Activated CD4-positive, alpha-beta memory T cell treated with anti-CD3 and anti-CD28 coated beads, Interleukin-2, amount 10 ng/mL, durations not matched to agents 7 days and 5 days (primary cell): ENCODE measurements at places on chromosomes 4 and X. TPM values are rescaled to one million over a fixed set of nuclear protein-coding genes. Genes with fewer than 3 reads are reported as not detected.

Gene UGT2B15
- total RNA-seq = not detected

Gene SYN1
- 0.40 TPM for total RNA-seq

- no peak for DNase-seq
Observed at GRCh38 chrX:44975666-44976263, 102.8 kb downstream of the KDM6A start.

DNA sequence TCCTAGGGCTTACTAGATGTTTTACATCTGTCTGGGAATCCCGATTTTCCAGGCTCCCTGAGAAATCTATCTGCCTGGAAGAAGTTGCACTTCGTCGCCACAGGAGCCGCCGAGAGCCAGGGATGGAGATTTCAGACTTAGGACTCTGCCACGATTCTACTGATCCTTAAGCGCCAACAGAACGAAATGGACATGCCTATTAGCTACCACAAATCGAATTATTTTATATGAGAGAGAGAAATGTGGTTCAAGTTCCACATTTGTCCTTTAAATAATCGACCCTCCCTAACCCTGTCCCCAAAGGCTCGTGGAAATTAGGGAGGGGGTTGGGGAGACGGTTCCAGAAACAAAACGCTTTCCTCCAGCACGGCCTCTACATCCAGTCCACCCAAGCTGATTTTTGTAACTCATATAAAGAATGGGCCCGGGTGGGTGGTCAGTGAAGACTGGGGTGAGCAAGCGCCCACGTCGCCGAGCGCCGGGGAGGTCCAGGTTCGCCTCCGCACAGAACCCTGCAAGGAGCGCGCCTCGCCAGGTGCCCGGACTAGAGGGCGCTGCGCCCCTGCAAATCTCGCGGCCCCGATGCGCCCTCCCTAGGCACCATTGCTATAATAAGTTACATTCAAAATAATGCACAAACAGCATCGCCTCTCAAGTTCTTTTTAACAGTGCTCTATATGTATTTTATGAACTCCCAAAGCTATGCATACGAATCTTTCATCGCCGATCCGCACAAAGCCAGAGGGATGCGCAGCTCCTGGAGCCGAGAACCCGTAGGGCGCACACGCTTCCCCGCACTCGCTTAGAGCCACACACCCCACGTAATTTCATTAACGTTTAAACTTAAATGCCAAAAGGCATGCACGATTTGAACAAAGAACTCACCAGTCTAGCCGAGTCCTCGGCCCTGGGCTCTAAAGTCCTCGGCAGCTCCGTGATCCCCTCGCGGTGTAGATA is 2.1 kb upstream of the FAT1 start:
- no peak for DNase-seq

Gene FRMD7
- total RNA-seq = not detected

DNA sequence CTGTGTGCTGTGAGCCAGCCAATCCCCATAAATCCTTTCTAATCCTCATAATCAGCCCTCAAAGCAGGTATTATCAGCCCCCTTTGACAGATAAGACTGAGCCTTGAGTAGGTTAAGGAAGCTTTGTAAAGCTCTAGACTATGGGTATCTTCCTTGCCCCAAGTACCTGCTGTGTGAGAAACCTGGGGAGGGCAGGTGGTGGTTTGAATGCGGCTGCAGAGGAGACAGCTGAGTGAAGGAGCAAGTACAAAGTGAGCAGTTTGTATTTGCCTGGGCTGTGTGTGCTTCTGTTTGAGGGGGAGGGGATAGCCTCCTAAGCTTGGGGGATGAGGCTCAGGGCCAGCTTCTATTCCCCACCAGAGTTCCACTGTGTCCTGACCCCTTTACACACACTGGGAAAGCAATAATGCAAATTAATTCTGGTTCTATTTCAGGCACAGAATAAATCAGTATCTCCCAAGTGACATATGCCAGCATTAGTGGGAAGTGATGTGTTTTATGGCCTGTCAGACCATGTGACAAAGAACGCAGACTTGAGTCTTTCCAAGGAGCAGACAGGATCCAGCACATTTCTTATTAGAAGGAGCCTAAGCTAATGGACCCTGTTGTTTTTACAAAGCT is 63.5 kb downstream of the EVC start:
- no peak for DNase-seq

DNA sequence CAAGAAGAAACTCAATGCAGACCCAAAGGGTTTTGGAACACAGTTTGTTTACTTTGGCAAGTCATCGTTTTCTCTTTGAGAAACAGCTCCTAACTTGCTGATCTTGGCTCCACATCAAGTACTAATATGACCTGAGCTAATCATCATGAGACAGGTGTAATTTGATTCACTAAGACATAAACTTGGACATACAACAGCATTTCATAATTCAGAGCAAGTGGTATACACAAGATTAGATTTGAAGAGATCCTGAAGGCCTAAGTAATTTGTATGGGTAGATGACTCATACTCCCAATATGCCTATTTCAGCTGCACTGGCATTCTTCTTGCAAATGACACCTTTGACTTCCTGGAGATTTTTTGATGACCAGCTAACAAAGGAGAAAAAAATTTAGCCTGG is 1521.7 kb downstream of the RPA4 start:
- no peak for DNase-seq
